ENCODE measurements at places on chromosomes 16 and 17.
A peak's percentile ranks its signal among the peaks of the same experiment; 100 is the strongest.

DNA sequence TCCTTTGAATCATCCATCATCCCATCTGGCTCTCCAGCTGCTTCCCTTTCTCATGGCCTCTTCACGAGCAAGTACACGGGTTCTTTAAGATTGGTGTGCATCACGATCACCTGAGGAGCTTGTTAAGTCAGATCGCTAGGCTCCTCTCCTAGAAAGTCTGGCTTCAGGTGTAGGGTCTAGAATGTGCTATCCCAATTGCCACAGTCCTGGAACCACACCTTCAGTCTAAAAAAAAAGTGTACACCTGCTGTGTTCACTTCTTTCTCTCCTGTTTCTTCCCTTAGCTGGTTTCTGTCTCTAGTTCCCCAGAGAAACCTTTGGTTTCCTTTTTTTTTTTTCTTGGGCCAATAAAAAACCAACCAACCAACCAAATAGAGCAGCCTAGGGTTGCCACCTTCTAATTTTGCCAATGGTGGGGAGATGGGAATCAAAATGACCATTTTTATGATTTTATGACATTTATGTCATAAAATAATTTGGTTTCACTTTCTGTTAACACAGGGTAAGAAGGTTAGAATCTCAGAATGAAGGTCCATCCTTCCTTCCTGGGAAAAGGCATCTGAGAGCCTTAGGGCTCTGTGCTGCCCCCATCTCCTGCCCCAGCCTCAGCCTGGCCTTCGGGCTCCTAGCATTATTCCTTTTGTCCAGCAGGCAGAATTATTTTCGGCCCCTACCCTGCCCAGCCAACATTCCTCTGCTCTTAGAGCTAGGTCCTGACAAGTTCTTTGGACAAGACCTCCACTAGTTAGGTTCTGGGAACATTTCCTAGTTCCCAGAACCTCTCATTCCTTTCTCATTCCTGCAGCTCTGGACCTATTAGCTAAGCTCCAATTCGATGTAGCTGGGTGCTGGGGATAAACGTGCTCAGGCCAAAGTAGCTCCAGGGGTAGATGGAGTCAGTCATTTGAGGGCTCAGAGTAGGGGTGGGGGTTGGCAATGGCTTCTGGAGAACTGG is 1.9 kb upstream of the GGT6 start:
- DNase-seq = no peak

DNA sequence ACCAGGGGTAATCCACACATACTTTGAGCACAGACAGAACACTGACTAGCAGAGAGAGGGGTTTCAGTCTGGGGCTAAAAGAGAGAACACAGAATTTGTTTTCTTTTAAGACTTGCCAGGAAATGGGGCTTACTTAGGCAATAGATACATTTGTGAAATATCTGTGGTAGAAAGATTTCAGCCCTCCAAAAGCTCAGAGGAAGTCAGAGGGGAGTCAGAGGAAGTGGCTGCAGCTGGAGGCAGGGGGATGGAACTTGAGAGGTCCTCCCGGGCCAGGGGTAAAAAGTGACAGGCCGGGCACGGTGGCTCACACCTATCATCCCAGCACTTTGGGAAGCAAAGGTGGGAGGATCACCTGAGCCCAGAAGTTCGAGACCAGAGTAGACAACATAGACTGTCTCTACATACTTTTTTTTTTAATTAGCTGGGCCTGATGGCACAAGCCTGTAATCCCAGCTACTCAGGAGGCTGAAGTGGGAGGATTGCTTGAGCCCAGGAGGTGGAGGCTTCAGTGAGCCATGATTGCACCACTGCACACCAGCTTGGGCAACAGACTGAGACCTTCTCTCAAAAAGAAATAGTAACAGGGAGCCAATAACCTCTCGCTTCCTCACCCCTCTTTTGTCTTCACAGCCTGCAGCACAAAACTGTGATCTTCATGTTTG is 49.9 kb downstream of the NLRC5 start:
- no peak for DNase-seq

DNA sequence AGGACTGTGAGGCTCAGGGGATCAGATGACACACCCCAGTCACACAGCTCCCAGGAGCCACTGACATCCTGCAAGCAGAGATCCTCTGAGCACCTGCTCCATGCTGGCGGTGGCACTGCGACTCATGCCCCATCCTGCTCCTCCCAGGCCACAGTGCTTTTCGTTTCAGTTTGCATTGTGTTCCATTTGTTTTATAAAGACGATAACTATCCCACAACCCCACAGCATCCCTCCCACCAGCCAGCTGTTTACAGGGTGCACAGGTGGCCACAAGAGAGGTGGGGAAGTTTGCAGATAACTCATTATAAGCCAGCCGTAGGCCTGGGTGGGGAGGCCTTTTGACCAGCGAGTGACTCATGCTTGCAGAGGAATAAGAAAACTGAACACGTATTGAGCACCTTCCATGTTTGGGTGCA is 28.2 kb downstream of the BCO1 start:
- DNase-seq = no peak

- DNase-seq = no peak
Measured at GRCh38 chr17:5260542-5260941, 21.5 kb upstream of the RABEP1 start.

DNA sequence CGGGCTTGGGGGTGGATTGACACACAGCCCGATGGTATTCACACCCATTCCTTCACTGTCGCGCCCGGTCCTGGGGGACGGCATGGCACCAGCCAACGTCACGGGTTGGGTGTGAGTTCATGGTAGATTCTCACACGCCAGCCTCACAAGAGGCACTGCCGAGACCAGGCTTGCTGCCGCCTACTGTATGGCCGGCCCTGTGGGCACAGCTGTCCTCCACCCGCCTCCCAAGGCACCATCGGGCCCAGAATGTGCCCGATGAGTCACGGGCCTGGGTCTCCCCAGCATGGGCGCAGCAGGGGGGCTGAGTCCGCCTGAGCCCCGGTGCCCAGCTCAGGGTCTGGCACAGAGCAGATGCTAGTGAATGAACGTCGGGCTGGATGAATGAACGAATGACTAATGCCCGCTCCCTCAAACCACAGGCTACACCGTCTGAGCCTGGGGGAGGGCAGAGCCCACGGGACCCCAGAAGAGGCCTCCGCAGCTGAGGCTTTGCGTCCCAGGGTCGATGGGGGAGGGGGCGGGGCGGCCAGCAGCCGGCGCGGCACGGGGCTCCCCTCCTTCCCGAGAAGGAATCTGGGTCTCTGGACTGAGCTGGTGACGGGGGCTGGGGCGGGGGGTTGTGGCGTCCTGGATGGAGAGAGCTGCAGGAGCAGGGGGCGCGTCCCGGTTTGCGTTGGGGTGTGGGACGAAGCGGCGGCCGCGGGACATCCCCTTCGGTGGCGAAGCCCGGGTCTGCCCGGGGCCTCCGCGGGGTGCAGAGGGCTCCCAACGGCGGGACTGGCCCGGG is 829 bp downstream of the PITPNM3 start:
- DNase-seq = peak; percentile 16

DNA sequence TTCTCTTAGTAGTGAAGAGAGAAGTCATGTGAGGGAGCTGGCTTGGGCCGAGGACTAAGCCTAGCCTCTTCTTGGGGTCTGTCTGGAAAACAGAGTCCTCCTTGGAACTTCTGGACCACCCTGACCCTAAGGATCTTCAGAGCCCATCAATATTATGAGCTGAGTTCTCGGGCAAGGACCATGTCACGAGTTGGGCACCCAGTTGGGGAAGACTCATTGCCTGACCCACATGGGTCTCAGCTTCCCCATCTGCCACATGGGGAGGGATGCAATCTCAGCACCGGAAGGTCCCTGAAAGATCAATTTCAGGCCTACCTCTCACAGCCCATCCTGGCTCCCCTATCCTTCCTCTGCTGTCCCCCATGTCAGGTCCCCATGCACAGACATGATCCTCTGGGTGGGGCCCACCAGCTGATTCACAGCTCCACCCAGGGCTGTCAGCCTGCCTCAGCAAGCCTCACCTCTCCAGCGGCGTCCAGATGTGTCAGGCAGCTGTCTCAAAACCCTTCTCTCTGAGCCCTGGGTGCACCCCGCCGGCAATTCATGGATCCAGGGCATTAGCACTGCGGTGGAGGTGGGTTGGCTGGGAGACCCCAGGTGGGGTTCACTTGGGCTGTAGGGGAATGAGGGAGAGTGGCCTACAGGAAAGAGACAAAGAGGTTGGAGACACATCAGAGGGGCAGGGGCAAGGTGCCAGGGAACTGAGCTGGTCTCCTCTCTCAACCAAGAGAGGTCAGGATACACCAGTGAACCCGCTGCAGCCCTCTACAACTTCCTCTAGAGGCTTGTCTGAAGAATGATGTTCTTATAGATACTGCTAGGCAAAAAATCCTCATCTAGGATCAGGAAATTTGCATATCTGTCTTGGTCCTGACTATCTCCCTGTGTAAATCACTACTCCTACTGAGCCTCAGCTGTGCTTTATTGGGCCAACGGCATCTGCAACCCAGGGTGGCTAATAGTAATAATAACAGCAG is 1.8 kb downstream of the NLRP1 start:
- DNase-seq = no peak

GRCh38 chr16:63938661-63939060 is 1183.2 kb downstream of the CDH11 start:
- no peak for DNase-seq

DNA sequence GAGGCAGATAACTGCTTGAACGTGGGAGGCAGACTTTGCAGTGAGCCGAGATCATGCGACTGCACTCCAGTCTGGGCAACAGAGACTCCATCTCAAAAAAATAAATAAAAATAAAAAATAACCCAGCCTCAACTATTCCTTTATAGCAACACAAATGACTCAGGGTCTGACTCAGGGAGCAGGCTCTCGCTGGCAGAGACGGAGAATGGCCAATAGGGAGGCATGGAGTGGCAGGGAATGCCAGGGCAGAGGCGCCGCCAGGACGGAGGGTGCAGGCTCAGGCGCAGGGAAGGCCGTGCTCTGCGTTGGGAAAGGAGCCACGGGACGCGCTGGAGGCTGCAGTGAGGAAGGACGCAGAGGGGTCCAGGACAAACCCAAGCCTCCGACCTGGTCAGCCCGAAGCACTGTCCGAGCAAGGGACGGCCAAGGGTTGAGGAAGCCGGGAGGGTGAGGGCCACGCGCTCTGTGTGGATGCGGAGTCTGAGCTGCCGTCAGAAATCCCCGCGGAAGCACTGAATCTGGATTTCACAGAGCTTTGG is 40.3 kb downstream of the PKD1 start:
- no peak for DNase-seq

- DNase-seq = no peak
Measured at GRCh38 chr17:72511242-72511641, 390.4 kb downstream of the SOX9 start.

DNA sequence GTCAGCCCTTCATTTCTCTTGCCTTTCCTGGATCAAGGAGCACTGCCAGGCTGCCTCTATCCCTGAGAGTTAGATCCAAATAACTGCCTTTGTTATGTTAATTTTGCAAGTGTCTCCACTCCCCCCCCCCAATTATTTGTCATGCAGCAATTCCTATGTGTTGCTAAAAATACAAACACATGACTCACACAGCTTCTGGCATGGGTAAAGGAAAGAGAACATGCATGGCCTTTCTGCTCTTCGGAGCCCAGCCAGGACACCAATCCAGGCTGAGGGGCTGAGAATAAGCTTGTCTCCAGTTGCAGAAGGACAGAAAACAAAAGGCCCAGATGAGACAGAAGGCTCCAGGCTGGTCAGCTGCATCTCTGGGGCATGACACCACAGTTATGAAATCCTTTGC is 148.0 kb upstream of the TNRC6C start:
- no peak for DNase-seq

- DNase-seq = no peak
Measured at GRCh38 chr17:54903375-54903774, 2.7 kb downstream of the TOM1L1 start.

Measured in CD4-positive, alpha-beta T cell (primary cell).